ENCODE measurements at places on chromosomes 5 and 9.

DNA sequence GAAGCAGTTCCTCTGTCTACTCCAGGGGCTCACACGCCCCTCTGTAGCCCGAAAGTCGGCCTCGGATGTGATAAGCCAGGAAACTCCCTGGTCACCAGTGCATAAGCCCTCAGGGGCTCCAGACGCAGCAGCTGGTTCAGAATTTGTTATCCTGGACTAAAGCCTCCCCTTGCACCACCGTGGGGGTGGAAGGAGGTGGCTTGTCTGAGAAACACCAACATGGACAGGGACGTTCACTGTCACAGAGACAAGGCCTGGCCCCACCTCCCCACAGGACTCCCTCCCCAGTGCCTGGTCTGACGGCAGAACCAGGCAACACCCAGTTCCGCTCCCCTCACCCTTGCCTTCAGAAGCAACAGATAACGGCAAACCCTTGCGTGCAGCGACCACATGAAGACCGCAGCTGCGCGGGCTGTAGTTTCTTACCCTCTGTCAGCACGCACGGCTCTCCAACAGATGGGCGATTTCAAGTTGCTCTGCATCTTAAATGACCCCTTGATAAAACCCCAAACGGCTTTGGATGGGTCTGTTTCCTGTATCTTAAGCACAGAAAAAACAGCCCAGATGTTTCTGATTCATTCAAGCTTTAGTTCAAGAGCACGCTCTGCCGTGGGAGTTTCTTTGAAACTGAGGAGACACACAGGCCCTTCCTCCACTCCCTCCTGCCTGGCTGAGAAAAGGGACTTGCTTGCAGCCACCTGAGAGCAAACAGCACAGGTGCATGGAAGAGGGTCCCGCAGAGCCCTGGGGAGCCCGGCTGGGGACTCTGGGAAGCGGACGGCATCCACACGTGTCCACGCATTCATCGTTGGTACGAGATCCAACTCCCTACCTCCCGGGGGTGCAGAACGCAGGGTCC is 44.7 kb upstream of the NKD2 start:
- no peak for DNase-seq

- DNase-seq = no peak
Measured at GRCh38 chr9:4510546-4511322, 20.5 kb downstream of the SLC1A1 start.

DNA sequence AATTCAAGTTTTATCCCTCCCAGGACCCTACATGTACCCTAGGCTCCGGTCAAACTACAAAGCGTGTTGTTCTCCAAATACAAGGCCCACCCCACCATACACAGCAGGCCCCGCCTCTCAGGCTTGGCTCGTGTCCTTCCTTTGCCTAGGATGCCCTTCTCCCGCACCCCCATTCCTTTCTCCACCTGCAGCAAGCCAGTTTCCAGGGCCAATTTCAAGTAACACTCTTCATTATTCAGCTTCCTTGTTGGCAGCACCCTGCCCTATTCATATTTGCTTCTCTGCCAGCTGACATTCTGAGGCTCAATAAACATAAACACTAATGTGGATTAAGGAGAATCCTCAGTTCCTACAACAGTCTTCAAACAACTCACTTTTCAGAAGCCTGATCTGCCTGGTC is 31.7 kb downstream of the EPB41L4B start:
- DNase-seq = no peak

- DNase-seq = no peak
Measured at GRCh38 chr9:89386797-89387196, 68.5 kb downstream of the SECISBP2 start.

DNA sequence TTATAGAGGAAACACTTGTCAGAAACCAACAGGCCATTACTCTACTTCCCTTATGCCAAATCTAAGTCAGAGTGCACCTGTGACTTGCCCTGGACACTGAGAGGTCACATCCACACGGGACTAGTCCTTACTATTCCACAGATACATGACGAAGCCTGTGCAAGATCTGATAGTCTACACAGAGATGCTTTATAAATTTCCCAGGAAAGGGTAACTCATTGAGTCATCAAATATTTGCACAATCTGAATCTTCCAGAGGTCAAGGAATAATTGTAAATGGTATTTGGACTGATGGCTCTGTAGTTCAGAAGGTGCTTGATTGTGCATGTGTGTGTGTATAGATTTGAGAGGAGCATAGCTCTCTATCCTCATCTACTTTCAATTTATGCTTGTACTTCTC is 55.2 kb upstream of the JAK2 start:
- DNase-seq = no peak

DNA sequence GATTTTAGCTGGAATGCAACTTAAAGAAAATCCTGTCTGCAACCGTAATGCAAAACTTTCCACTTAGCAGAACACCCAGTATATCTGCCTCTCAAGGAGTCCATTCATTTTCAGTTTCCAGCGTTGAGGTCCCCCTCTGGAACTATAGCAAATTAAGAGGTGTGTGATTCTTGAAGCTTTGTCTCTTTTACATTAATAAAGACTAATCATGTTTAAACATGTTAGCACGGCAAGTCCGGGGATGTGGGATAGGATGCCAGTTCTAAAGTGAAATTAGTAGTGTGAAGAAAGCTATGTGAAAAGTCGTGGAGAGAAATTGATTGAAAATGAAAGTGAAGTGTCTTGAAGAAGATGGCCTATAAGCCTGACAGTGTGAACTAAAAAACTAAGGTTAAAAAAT is 429.1 kb downstream of the NR2F1-AS1 start:
- DNase-seq = no peak

DNA sequence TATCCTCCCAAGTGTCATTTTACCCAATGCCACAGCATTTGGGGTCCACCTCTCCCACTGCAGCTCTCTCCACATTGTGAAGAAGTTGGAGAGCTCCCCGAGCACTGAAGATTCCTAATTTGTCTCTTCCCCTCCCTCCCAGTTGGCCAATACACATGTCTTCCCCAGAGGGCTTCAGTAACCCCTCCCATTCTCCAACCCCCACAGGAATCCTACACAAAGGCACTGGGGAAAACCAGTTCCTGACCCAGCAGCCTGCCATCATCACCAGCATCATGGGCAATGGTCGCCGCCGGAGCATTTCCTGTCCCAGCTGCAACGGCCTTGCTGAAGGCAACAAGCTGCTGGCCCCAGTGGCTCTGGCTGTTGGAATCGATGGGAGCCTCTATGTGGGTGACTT is 87.3 kb upstream of the WWC1 start:
- DNase-seq = no peak

DNA sequence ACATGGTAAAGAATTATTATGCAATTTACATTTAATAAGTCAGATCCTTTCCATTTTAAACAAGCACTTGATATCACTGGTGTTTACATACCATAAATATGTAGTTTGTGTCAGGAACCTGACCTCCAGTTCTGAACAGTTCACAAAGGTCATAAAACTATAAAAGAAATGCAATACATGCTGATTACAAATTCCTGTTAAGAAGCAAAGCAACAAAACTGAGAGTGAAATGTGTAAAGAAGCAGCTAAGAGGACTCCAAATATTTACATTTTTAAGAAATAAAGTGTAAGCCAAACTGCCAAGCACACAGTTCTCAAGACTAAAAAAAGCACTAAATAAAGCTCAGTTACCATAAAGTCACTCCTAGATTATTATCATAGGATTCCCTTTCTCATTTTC is 17.4 kb upstream of the SCAI start:
- DNase-seq = no peak
